ENCODE measurements at places on chromosomes 6 and 20.

DNA sequence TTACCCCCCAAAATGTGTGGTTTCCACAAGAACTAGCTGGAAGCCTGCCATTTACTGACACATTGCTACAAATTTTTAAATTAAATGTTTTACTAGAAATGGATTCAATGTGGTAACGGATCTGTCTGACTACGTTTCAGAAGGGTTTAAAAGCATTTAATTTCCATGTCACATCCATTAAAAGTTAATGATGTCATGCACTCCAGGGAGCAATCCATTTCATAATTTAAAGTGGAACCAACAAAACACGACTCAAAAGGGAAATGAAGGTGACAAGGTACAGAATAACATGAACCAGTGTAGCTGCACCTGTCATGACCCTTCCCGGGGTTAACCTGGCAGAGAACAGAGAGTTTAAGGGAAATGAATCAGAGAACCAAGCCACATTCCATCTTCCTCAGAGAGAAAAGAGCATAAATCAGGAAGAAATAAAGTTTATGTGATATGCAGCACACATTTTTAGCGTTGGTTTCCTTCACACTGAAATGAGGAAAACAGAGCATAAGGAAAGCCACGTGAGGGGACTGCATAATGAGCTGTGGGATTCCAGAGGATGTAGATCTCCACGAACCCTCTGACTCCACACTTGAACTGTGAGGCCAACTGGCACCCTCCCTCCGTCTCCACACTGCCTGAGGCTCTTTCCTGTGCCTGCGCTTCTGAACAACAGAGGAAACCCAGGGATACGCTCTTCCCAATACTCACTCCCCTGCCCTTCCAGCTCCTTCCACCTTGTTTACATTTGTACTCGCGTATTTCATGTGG, 170.3 kb upstream of the AHI1 start:
- no peak for DNase-seq

- DNase-seq, result no peak
These were observed 4.5 kb upstream of the FAM110A start for GRCh38 chr20:828987-829386.

DNA sequence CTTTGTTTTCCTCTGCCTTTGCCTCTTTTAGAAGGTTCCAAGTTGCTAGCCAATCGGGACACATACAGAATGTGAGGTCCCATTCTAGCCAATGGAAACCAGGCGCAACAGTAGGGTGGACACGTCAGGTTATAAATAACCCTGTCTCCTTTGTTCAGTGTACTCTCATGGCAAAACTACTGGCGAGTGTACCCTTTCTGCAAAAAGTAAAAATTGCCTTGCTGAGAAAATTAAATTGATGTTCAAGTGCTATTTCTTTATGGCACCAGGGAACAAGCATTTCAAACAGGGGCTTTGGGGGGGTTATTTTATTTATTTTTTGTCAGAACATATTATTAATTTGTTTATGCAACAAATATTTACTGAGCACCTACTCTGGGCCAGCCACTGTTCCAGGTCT, 123.6 kb upstream of the SRSF6 start:
- DNase-seq, result no peak

GRCh38 chr6:35310265-35310831, 12.7 kb downstream of the DEF6 start:
- no peak for DNase-seq

- DNase-seq, result no peak
These were observed 63.3 kb downstream of the STK35 start for GRCh38 chr20:2164966-2165365.

DNA sequence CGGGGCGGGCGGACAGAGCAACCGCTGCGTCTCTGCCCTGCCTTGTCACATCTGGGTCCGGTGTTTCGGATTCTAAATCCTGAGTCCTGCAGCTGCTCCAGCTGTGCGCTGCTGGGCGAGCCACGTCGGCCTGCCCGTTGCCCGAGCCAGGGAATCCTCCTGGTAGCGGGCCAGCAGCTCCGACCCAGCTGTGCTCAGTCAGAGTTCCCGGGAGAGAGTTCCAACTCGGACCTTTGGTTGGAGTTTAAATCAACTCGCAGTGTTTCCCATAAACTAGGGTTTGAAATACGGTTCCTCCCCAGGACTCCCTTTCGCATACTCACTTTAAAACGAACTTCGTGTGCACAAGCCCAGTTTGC, 315 bp upstream of the PDE10A start:
- no peak for DNase-seq

DNA sequence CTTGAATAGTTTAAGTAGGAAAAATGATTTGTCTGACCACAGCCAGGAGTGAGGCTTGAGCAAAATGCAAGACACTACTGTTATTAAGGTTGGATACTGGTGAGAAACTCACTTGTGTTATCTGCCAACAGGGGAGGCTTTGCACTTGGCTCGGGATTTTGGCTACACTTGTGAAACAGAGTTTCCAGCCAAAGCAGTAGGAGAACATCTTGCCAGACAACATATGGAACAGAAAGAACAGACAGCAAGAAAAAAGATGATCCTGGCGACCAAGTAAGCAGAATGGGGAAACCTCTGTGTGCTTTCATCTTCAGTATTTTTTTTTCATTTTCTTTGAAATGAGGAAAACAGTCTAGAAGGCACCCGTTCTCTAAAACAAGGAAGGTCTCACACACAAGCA, 31.6 kb downstream of the TFAP2D start:
- DNase-seq, result no peak

- DNase-seq, result no peak
These were observed 94.5 kb upstream of the NRSN1 start for GRCh38 chr6:24031496-24031895.

- DNase-seq, result no peak
These were observed 21.6 kb downstream of the CMTR1 start for GRCh38 chr6:37454420-37455140.

- DNase-seq, result no peak
These were observed 11.3 kb downstream of the PRRC2A start for GRCh38 chr6:31631681-31632278.

DNA sequence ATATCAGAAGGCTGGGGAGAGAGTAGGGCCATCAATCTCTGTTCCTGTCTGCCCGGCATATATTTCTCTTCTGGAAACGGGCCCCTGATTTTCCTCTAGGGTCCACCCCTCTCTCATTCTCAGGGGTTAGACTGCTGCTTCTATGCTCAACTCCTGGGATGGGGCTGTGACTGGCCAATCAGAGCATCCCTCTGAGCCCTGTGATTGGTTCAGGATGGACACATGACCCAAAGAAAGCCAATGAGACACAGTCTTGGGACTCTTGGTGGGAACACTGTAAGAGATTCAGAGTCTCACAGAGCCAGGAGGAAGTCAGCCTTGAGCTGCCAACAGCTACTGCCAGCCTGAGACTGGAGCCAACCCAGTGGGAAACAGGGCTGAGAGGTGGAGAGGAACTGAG, 31.0 kb upstream of the KCNB1 start:
- no peak for DNase-seq

GRCh38 chr6:138651491-138651890, 122.1 kb upstream of the CCDC28A start:
- no peak for DNase-seq

- DNase-seq, result peak; percentile 33
These were observed 671.2 kb downstream of the COL12A1 start for GRCh38 chr6:74534465-74535211.

DNA sequence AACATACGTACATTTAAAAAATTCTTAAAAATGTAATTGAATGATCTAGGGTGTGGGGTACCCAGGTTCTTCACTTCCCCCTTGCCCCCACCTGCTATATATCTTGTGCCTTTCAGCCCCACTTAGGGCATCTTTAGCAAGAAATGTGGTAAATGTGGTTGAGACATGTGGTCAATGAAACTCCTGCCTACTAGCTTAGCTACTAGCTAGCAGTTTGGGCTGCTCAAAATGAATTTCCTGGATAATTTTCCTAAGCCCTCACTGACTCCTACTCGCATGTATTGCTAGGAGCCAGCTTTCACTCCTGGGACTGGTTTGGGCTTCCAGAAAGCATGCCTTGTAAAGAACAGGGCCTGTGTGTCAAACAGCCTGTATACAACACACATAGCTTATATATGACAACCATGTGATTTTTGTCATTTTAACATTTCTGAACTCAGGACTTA, 257.3 kb downstream of the ATXN1 start:
- DNase-seq, result no peak

- no peak for DNase-seq
These were observed 19.4 kb downstream of the MAP3K5 start for GRCh38 chr6:136772685-136773472.

GRCh38 chr6:77040568-77041195, 422.6 kb downstream of the HTR1B start:
- no peak for DNase-seq

GRCh38 chr6:157034436-157035230, 257.5 kb downstream of the ARID1B start:
- no peak for DNase-seq

GRCh38 chr6:36578431-36578830, 15.7 kb upstream of the SRSF3 start:
- no peak for DNase-seq

DNA sequence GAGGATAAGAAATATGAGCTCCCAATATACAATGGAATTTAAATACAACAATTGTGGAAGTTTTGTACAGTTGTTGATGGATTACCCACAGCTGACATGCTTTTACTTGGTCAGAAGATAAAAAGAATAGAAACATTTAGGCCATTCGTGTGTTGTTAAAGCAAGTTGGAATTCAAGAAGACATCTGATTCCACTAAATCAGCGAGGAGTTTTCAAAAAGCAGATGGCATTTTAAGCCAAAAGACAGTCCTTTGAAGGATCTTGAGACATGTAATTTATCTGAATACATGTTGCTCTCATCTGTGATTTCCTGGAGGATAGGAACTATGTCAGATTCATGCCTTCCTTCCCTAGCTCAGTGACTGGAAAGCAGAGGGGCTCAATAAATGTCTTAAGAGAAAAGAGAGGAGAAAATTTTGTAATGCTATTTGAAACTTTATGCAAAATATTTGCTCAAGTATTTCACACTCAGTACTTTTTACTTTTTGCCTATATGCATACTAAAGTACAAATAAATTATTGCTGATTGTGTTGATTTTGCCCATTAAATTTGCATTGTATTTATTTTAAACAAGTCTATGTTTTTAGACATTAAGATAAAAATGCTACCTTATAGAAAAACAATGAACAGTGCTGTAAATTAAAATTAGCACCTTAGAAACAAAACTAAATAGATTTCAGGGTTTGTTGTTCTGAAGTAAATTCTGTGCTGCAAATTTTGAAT, 733.8 kb upstream of the FLRT3 start:
- no peak for DNase-seq

- DNase-seq, result no peak
These were observed 118.2 kb downstream of the PACRG start for GRCh38 chr6:162845972-162846371.
